ENCODE measurements at places on chromosomes 12 and 14.

DNA sequence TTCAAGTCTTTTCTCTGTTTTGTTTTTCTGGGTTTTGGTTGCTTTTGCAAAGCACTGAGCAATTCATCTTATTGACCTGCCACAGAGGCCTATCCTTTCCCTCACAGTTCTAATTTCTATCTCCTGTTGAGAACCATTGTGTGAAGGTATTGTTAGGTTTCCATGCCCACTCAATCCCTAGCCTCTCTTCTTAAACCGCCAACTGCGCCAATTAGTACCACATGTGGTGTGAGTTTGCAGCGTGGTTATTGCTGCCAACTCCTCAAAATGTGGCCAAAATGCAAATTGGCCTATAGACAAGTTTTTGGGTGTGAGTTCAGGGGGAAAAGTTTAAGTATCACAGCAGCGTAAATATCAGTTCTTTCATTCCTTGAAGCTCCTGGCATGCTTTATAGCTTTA, 232.6 kb downstream of the FLRT2 start:
- DNase-seq, result no peak

- DNase-seq, result peak; percentile 25
These were observed 23.1 kb upstream of the RNASE12 start for GRCh38 chr14:20614038-20614840.

- no peak for DNase-seq
These were observed 98.9 kb upstream of the HMGA2 start for GRCh38 chr12:65725376-65725775.

- no peak for DNase-seq
These were observed 404.9 kb downstream of the FLRT2 start for GRCh38 chr14:85934886-85935254.

- DNase-seq, result no peak
These were observed 36.2 kb upstream of the RESF1 start for GRCh38 chr12:31923063-31923412.

GRCh38 chr14:39203659-39204606, 28.9 kb downstream of the PNN start:
- no peak for DNase-seq

DNA sequence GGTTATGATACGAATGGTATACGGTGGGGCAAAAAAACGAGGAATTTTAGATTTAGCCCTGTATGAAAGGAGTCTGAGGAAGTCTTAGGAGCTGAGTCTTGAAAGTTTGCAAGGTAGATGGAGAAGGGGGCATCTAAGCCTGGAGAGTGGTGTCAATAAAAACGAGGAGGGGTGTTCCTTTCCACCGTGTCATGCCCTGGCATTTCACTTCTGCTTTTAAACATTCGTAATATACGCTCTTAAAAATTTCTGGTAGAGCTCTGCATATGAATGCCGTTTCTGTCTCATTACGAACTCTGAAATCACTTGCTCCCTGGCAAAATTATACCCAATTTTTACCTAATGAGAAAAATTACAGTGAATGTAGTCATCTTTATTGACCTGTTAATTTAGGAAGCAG, 170.2 kb downstream of the ERC1 start:
- DNase-seq, result no peak

DNA sequence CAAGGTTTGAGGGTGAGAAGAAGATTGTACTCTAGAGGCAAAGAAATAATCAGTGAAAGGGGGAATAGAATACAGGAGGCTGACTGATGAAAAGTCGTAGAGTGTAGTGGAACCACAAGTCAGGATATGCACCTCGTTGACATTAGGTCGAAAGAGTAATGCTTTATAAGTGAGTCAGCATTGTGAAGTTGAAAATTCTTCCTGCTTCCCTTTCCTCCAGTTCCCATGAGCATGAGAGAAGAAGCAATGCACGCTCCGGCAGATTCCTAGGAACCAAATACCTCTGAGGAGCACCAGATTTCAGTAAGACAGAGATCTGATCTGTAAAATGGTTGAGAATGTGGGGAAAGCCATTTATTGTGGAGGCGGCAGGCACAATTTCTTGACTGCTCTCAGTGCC, 16.5 kb downstream of the CCER1 start:
- DNase-seq, result no peak

DNA sequence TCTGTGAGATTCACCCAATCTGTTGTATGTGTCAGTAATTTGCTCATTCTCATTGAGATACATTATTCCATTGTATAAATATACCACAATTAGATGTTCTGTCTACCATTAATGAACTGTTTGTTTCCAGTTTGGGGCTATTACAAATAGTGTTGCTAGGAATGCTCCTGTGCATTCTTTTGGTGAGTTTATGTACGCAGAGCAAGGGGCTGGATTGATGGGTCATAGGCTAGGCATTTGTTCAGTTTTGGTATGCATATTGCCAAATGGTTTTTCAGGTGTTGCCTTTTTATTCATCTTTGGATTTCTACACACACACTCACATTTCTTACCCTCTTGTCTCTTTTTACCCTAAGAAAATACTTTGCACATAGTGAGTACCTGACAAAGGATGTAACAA, 93.4 kb downstream of the GPATCH2L start:
- no peak for DNase-seq

GRCh38 chr12:130073721-130074120, 88.5 kb upstream of the FZD10 start:
- no peak for DNase-seq

DNA sequence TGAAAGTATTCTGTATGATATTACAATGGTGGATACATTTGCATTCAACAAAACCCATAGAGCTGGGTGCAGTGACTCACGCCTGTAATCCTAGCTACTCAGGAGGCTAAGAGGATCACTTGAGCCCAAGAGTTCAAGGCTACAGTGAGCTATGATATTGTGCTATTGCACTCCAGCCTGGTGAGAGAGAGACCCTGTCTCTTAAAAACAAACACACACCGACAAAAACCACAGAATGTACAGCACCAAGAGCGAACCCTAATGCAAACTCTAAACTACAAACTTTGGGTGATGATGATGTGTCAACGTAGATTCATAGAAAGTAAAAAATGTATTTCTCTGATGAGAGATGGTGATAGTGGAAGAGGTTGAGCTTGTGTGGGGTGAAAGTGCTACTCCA, 8.6 kb downstream of the CAPRIN2 start:
- no peak for DNase-seq

- DNase-seq, result no peak
These were observed 479.8 kb upstream of the USP15 start for GRCh38 chr12:61780435-61780834.

DNA sequence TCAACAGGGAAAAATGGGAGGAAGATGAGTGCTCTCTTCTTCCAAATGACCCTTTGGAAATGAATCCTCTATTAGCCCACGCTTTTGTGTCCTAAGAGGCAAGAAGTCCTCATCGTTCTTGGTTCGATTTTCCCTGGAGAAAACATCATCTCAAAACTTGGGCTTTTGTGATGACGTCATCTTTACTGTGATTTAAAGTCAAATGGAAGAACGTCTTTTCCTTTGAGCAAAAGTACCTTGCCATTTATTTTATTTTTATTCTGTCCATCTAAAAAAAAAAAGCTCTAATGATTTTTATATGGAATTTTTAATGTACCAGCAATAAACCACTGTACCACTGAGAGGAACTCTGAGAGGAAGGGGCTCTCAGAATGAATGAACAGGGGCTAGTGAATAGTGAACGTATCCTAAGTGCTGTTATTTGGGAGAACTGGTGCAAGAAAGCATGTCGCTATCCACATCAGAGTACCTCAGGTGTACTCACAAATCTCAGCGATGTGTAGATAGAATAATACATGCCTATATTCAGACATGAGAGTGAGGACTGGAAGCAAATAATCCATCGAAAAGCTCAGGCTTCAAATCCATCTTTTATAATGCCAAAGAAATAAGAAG, 124.8 kb downstream of the HMGA2 start:
- no peak for DNase-seq

GRCh38 chr12:127270193-127270592, 996.8 kb upstream of the TMEM132C start:
- no peak for DNase-seq

DNA sequence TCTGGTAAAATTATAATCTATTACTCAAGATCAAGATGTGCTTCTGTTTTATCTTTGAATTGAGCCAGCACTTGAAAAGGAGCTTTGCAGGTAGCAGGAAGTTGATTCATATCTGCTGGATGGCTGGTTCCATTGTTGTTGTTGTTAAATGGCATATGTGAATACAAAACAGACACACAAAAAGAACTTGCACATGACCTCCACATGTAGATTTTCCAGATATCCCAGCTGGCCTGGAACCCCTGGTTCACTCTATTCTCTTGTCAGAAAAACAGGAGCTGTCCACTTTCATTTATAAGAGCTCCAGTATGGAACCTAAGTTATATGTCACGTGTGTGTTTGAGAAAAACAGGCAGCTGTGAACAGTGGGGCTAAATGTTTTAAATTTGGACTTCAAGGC, 273.9 kb downstream of the TMEM132D start:
- DNase-seq, result no peak

DNA sequence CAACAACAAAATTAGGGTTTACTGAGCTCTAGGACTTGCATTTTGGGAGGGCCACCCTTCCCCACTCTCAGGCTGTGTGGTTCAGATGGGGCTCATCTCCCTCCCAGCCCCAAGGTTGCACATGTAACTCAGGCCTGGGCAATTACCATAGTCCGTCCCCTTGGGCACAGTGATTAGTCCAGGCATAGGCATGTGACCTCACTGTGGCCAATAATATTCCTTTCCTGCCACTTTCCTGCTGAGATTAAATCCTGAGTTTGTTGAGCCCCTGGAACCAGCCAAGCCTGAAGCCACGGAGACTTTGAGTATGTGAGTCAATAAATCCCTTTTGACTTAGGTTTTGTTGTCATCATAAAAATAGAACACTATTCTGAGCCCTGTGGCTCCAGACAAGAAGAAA, 113.0 kb downstream of the AACS start:
- DNase-seq, result no peak

DNA sequence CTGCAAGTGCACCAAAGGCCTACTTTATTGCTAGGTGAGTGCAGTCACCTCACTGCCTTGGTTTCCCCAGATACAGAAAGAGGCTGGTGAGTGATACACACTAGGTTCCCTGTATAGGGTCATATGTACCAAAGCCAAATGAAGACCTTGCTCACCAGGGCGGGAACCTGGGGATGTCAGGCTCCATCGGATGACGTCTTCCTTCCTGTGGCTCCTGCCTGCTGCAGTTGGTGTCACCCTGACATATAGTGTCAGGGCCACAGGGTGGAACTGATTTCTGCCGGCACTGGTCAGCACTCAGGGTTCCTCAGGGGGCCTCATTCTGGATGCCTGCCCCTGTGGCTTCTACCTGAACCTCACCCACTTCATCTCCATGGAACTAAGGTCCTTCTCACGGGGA, 43.1 kb downstream of the PLEKHG3 start:
- DNase-seq, result no peak

DNA sequence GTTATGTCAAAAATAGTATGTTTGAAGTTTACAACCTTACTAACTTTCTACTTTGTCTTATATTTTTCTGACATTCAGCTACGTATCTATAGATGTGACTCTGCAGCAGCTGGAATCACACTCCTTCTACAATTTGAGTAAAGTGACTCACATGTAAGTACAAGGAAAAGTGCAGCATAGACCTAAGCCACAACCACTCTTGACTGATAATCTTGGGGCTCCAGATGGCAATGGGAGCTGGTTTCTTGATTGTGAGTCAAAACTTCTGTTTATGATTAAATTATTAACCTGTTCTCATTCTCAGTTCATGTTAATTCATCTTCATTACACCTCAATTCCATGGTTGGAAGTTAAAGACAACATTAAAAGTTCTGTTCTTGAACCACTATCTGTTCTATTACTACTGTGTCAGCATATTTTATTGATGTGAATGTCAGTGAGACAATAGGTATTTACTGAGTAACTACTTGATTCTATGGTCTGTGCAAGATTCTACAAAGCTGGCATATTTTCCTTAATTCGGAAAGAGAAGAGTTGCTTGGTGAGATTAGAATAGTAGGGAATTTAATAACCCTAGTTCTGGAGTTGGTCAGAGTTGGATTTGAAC, 112.9 kb downstream of the TSHR start:
- no peak for DNase-seq

GRCh38 chr12:89273525-89273924, 78.8 kb downstream of the DUSP6 start:
- no peak for DNase-seq

DNA sequence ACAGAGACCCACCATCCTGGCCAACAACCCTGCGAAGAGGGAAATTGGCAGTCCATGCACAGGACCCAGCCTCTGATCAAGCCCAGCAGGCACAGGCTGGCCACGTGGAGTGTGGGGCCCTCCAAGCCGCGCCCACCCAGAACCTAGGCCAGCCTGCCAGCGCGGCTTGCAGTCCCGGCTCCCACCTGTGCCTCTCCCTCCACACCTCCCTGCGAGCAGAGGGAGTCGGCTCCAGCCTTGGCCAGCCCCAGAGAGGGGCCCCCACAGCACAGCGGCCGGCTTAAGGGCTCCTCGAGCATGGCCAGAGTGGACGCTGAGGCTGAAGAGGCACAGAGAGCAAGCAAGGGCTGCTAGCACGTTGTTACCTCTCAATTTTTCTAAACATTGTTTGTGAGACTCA, 373.4 kb downstream of the NELL2 start:
- no peak for DNase-seq

GRCh38 chr12:101746661-101747060, 7.4 kb upstream of the SYCP3 start:
- DNase-seq, result no peak

DNA sequence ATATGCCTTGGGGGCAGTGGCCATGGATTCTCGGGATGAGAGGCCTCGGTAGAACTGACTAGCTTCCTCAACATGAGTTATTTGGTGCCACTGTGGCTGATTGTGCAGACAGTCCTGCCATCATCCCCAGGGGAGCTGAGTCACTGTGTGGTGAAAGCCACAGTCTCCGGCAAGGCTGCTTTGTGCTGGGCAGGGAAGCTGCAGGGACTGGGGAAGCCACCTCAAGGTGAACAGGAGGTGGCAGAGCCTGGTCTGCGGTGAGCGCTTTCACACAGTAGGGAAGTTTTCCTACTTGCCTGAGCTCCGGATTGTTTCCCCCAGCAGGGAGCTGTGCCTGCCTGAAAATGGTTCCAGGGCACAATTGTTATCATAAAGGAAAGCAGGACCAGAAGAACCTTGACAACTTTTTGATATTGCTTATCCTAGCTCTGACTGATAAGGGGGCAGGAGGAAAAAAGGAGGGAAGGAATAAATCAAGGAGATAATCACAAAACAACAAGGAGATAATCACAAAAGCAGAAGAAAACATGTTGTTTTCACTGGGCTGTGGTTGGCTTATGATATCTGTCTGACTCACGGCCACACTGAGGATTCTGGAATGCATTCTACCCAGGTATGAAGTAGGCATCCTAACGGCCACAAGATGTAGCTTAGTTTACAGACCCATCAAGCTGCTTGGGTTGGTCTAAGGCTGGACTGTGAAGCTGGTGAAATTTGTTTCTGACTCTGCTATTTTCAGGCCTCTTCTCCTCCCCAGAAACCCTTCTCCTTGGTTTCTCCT, 32.2 kb upstream of the GNG2 start:
- peak; percentile 73 for DNase-seq

GRCh38 chr12:46107591-46107990, 117.2 kb upstream of the SCAF11 start:
- no peak for DNase-seq

DNA sequence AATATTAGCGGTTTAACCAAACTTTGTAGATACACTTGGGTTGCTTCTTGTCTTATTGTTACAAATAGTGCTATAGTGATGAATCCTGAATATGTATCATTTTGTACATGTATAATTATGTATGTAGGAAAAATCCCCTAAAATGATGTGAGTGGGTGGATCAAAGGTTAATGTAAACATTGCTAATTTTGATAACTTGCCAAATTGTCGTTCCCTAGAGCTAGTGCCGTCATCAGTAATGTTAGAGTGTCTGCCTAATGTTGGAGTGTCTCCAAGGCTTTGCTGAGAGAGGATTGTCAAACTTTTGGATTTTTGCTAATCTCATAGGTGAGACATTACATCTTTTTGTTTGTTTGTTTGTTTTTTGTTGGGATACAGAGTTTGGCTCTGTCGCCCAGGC, 44.4 kb downstream of the AEBP2 start:
- DNase-seq, result no peak

All from activated naive CD4-positive, alpha-beta T cell treated with Interleukin-2 at 50 U/mL for 16 hours (primary cell).